ENCODE measurements at places on chromosomes 7 and 10.

- no peak for DNase-seq
Observed at GRCh38 chr10:5622186-5622960, 44.0 kb downstream of the ASB13 start.

DNA sequence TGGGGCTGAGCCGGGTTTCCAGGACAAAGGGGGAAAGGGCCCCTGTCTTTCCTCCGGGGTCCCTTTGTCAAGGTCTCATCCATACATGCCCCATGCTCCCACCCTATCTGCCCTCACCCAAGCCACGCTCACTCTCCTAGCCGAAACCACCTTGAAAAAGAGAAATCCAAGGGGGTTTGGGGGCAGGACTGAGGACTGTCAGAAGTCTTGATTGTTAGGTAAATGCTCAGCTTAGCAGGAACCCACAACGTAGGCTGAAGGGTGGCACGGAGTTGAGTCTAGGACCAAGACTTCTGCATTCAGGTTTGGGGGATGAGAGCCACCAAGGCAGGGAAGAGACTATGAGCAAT is 719 bp upstream of the PGAM2 start:
- no peak for DNase-seq

GRCh38 chr7:81040496-81040895 is 121.6 kb upstream of the SEMA3C start:
- DNase-seq, result no peak

DNA sequence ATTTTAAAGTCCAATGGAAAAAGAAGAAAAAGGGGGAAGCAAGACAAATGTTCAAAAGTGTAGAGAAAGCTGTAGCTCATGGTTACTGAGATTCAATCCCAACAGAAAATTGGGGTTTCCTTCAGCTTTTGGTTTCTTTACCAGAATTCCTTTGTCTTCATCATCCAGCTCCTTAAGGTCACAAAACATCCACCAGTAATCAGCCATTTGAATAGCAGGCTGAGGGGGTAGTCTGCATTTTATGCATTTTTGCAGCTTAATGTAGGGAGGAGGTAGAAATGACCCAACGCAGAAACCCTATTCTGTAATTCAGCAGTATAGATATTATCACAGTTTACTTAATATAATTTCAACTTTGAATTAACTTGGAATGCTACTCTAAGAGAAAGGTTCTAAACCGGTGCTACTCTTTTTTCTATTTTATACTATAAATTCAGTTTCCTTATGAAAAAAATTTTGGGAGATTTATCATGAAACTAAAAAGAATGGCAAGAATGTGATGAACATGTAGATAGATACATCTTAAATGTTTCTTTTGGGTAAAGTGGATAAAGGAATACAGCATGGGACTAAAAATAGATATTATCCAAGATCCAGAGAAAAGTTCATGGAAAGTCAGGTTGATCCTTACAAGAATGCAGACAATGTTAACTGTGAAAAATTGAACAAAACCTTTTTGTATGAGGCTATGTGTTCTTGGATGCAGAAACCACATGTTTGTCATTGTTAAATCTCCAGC is 596.9 kb downstream of the PHTF2 start:
- no peak for DNase-seq

DNA sequence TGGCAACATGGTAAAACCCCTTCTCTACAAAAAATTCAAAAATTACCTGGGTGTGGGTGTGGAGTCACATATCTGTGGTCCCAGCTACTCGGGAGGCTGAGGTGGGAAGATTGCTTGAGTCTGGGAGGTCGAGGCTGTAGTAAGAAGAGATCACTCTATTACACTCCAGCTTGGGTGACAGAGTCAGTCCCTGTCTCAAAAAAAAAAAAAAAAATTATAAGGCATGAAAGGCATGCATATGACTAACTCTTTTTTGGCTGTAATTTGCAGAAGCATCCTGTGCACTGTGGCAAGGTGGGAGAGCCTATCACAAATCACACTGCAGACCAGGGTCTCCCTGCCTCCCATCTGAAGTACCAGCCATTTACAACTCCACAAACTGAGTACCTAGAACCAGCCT is 14.1 kb upstream of the MYPN start:
- DNase-seq, result no peak

DNA sequence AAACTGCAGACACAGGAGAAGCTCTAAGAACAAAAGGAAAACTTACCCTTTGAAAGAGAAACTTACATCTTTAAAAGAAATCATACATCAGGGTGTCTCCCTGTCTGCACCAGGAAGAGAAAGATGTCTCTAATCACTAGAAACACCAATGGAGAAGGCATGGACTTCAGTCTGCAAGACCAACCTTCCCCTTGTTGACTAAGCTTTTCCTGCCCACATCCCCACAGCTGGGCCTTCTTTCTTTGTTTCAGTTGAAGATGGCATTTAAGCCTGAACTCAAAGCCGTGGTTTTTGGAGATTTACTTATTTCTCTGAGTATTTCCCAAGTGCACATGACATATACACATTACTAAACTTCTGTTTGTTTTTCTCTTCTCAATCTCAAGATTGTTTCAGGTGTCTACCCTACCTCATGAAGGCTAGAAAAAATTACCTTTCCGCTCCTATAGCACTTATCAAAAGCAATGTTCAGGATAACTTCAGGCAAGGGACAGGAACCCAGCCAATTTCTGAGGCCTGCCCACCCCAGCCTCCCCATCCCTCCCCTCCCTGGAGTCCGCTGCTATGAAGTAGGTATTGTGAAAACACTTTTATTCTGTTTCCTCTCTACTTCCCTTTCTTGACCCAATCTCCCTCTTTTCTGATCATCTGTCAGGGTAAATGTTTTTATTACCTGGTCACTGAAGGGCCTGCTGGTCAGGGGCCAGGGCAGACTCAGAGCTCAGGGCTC is 2.8 kb upstream of the SLC29A3 start:
- DNase-seq, result peak; percentile 33

- no peak for DNase-seq
Observed at GRCh38 chr7:151882734-151883133, 5.8 kb upstream of the PRKAG2 start.

- DNase-seq, result no peak
Observed at GRCh38 chr10:70512149-70512639, 33.6 kb downstream of the PALD1 start.

- DNase-seq, result no peak
Observed at GRCh38 chr10:99977916-99978315, 31.8 kb downstream of the DNMBP start.

GRCh38 chr7:152617056-152617455 is 58.9 kb downstream of the XRCC2 start:
- no peak for DNase-seq

DNA sequence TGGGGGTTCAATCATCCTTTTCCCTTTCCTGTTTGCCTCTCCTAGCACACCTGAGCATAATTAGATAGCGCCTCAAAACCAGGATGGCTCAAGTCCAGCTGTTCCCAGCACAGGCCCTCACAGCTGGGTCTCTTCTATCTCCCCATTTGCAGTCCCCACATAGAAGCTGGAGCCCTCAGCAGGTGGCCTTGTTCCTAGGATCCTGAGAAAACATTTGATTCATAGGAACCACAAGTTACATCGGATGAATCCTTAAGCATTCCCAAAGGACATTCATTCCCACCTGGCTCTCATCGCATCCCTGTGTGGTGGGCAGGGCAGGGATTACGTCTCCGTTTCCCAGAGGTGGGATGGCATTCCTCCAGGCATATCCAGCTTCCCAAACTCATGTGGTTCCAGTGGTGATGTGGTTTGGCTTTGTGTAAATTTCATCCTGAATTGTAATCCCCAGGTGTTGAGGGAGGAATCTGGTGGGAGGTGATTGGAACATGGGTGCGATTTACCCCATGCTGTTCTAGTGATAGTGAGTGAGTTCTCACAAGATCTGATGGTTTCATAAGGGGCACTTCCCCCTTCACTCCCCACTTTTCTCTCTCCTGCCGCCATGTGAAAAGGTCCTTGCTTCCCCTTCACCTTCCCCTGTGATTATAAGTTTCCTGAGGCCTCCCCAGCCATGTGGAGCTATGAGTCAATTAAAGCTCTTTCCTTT is 49.8 kb upstream of the LEP start:
- DNase-seq, result no peak

GRCh38 chr7:158013085-158013668 is 574.4 kb downstream of the PTPRN2 start:
- no peak for DNase-seq

- DNase-seq, result no peak
Observed at GRCh38 chr10:3502673-3503072, 282.3 kb downstream of the KLF6 start.

GRCh38 chr7:55457801-55458200 is 92.7 kb downstream of the LANCL2 start:
- DNase-seq, result no peak

DNA sequence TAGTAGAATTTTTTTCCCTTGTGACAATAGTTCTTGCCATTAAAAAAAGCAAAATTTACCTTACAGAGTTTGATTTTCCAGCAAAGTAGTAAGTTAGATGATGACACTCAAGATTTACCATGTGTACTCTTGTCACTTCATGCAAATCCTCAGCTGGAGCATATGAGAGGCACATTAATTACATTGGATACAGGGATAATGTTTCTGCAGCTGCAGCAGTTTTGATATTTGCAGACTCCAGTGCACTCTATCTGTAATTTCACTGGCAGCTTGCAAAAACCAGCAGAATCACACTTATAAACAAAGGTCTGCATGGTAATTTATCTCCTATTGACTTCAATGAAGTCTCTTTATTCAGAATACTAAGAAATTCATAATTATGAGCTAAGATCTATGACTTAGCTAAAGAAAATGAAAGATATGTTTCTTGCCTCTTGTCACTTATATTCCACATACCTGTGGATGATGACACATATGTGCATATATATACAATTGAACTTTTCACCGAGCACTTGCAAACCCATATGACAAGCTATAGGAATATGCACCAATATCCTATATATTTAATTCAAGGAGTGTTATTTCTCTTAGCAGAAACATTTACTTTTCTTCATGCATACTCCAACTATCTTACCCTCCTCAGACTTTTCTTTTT is 530.6 kb downstream of the PHTF2 start:
- DNase-seq, result no peak

DNA sequence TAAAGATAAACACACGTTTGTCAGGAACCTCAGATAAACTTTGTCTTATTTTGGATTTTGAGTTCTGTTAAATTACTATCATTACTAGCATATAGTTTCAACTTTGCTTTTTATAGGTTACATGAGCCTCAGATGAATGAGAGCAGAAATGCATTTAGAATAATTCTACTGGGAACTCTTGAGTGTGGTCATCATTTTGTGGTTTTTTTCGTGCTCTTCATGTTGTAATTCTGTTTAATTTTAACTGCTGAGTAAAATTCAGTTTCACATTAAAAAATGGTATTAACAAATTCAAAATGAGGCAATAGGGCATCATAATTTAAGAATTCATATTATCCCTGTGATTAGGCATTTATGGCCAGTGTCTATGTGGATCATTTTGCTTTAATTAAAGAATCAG is 72.9 kb downstream of the GNAI1 start:
- DNase-seq, result peak; percentile 61

- no peak for DNase-seq
Observed at GRCh38 chr7:98921608-98922372, 43.5 kb downstream of the TRRAP start.

- DNase-seq, result peak; percentile 24
Observed at GRCh38 chr10:34341473-34341872, 473.6 kb downstream of the PARD3 start.

- peak; percentile 73 for DNase-seq
Observed at GRCh38 chr7:33813331-33813730, 92.0 kb upstream of the BMPER start.

- no peak for DNase-seq
Observed at GRCh38 chr10:62302760-62303159, 34.1 kb upstream of the RTKN2 start.

GRCh38 chr7:51229106-51229537 is 87.5 kb downstream of the COBL start:
- no peak for DNase-seq

DNA sequence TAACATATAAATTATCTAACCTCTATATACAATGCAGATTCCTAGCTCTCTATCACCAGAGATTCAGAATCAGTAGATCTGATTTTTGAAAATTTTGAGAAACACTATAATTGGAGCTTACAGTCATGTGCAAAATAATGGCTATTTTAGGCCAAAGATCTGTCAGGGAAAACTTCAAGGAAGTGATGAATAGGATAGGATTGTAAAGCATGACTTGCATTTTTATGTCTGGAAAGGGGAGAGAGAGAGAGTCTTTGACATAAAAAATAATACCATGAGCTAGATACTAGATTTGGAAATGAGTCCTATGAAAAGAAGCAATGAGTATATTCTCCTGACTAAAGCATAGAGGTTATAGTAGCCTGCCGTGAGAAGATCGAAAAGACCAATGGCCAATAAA is 181.1 kb downstream of the SDHAF3 start:
- DNase-seq, result no peak

DNA sequence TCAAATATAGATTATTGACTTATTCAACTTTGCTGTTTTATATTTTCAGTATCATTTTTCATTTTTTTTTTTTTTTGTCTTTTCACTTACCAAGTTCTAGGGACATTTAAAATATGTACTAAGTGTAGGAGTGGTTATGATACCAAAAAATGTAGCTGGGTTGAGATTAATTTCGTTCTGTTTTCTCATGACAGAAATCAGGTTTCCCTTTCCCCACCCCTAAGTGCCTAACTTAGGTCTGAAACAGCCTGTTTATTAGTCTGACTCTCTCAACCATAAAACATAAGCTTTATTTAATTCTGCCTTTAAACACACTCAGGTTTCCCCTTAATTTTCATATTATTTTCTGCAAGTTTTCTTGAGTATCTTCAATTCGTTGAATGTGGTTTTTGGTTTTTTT is 22.1 kb downstream of the TMEM106B start:
- no peak for DNase-seq

- DNase-seq, result no peak
Observed at GRCh38 chr10:127442220-127442525, 106.9 kb upstream of the NPS start.

- no peak for DNase-seq
Observed at GRCh38 chr7:56538541-56539429, 422.6 kb upstream of the NUPR2 start.

DNA sequence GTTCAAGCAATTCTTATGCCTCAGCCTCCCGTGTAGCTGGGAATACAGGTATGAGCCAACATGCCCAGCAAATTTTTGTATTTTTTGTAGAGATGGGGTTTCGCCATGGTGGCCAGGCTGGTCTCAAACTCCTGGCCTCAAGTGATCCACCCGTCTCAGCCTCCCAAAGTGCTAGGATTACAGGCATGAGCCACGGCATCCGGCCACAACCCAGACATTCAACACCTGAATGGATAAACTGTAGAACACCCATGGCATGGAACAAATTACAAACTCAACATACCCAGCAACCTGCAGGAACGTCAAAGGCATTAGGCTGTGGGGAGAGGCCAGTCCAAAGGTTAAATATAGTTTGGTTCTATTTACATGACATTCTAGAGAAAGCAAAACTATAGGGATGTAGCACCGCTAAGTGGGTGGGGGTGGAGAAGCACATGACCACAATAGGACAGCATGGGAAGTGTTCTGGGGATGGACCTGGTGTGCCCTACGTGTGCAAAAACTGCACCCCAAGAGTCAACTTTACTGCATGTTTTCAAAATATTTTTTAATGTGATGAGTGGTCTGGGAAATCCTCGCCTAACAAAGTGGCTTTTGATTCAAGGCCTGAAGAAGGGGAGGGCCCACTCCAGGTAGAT is 6.5 kb upstream of the PGAM2 start:
- DNase-seq, result no peak

- DNase-seq, result no peak
Observed at GRCh38 chr7:72032934-72033333, 379.2 kb downstream of the CALN1 start.

GRCh38 chr10:50514995-50515394 is 108.8 kb downstream of the SGMS1 start:
- no peak for DNase-seq
